ENCODE measurements at places on chromosomes 16 and 17.

DNA sequence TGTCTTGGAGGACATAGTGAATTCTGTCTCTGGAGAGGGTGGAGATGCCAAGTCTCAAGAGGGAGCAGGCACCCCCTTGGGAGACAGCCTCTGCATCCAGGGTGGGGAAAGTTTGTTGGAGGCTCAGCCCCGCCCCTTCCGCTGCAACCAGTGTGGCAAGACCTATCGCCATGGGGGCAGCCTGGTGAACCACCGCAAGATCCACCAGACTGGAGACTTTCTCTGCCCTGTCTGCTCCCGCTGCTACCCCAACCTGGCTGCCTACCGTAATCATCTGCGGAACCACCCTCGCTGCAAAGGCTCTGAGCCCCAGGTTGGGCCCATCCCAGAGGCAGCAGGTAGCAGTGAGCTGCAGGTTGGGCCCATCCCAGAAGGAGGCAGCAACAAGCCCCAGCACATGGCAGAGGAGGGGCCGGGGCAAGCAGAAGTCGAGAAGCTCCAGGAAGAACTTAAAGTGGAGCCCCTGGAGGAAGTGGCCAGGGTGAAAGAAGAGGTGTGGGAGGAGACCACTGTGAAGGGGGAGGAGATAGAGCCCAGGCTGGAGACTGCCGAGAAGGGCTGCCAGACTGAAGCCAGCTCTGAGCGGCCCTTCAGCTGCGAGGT, 5.2 kb downstream of the ZNF646 start:
- no peak for DNase-seq

- DNase-seq, result no peak
Observed at GRCh38 chr17:4426499-4427208, 7.1 kb upstream of the SPNS3 start.

- no peak for DNase-seq
Observed at GRCh38 chr17:74192950-74193781, 10.3 kb upstream of the RPL38 start.

DNA sequence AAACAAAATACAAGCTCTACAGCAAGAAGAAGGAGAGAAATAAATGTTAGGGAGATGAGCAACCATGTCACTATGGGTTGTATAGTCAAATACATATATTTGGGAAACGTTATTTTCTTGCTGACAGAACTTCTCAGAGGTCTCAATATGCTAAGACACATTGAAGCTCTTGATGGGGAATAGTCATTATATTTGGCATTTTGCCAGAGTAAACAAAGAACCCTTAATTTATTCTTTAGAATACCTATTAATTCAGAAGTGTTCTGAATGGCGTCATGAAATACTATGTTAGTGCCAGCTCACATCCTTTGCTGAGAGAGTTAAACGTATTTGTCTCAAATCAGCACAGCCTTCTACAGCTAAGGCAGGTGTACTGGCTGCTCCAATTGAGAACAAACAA, 458.9 kb downstream of the CDH13 start:
- no peak for DNase-seq

DNA sequence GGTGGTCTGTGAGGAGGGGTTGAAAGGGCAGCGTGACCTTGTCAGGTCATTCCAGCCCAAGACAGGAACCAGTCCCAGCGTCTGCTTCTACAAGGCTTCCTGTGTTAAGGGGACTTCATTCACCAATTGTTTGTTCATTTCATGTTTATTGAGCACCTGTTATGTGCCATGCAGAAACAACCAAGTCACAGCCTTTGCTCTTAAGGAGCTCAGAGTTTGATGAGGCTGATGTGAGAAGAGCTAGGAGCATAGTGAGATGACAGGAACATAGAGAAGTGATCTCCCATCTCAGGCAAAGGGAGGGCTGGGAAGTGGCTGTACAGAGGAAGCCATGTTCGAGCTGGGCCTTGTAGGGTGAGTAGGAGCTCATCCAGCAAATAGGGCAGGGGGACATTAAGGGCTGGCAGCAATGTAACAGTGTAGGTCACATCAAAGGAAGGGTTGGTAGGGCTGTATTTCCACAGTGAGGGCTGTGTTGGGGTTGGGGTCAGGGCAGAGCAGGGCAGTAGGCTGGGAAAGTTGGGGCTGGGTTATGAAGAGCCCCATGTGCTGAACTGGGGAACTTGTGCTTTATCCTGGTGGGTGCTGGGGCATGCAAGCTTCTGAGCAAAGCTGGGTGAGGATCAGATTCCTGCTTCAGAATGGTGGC, 79.8 kb downstream of the ARHGAP23 start:
- no peak for DNase-seq

GRCh38 chr16:19431636-19432340, 14.1 kb downstream of the TMC5 start:
- no peak for DNase-seq

GRCh38 chr17:66337866-66338485, 35.6 kb downstream of the PRKCA start:
- DNase-seq, result no peak

- no peak for DNase-seq
Observed at GRCh38 chr16:85836706-85837582, 37.4 kb downstream of the COX4I1 start.

- no peak for DNase-seq
Observed at GRCh38 chr17:19261426-19261825, 24.3 kb downstream of the EPN2 start.

GRCh38 chr16:57257455-57258070, 12.5 kb downstream of the ARL2BP start:
- DNase-seq, result no peak

DNA sequence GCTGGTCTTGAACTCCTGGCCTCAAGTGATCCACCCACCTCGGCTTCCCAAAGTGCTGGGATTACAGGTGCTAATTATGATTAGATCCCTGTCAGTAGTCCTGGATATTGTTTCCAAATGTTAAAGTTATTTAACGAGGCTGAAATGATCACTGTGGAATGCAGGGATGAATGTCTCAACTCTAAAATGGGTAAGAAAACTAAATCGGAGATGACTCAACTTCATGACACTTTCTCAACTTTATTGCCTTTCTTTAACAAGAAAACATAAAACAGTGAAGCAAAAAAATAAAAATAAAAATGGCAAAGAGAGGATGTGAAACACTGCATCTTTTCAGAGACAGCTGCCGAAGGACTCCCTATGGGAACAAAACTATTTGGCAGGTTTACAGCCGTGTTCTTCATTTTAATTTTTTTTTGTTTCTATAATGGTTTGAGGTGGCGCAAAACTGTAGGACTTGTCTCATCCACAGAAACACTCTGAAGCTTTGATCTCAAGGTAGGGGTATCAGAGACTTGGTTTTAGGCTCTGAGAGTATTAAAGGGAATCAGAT, 382.0 kb downstream of the GRIN2A start:
- DNase-seq, result no peak

DNA sequence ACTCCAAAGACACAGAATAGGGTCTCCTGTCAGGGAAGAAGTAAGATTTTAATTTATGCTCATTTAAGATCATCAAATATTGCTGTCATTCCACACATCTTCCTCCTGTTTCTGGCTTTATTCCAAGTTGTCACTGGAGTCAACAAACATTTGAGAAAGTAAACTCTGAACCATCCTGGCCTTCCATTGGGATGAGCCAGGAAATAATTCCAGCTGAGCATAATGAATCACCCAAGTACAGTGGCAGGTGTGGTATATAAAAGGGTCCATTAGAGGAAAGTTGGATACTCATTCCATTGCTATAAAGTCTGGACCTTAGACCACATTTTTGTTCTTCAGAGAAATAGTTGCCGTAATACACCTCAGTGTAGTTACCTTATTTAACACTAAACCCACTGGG, 246.1 kb downstream of the SLC39A11 start:
- DNase-seq, result no peak

DNA sequence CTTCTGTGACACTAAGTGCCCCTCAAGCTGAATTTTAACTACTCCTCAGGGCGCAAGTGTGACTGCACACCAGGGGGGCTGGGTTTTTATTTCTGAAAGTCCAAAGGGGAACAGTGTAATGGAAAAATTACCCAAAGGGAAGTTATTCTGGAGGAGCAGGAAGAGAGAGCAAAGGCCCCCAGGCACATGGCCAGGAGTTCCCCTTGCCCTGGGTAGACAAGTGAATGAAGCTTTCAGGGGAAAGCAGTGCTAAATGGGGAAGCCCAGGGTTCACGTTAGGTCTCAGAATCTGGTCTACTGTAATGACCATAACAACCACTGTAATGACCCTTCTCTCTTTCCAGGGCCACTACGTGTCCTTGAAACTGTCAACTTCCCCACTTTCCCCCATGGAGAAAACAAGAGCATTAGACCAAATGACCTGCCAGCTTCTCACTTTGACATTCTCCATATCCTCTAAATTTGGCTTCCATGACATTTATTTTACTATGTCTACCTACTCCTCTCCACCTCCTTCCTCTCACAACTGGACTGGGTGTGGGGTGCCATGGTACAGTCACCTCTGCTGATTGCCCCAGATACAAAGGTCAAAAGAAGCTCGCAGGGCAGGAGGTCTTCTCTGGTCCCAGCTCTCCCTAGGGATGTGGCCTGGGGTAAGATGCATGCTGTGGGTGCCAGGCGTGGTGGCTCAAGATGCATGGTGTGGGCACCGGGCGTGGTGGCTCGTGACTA, 34.1 kb upstream of the MMP2 start:
- DNase-seq, result no peak

- DNase-seq, result no peak
Observed at GRCh38 chr17:38628441-38628840, 22.7 kb upstream of the SRCIN1 start.

- DNase-seq, result no peak
Observed at GRCh38 chr16:5065813-5066212, at the start of gene C16orf89. Gene C16orf89 (minus strand): TSS chr16:5065956. CDS start chr16:5065908, 48 bp downstream.
